ENCODE measurements at places on chromosomes 16 and 17.

- no peak for DNase-seq
Observed at GRCh38 chr17:45150911-45151809, 2.9 kb downstream of the HEXIM1 start.

- DNase-seq, result no peak
Observed at GRCh38 chr17:16491703-16492612, at the start of gene LRRC75A. Gene LRRC75A, minus strand, starts transcription at chr17:16492193. Its CDS starts 203 bp downstream, at chr17:16491990.

DNA sequence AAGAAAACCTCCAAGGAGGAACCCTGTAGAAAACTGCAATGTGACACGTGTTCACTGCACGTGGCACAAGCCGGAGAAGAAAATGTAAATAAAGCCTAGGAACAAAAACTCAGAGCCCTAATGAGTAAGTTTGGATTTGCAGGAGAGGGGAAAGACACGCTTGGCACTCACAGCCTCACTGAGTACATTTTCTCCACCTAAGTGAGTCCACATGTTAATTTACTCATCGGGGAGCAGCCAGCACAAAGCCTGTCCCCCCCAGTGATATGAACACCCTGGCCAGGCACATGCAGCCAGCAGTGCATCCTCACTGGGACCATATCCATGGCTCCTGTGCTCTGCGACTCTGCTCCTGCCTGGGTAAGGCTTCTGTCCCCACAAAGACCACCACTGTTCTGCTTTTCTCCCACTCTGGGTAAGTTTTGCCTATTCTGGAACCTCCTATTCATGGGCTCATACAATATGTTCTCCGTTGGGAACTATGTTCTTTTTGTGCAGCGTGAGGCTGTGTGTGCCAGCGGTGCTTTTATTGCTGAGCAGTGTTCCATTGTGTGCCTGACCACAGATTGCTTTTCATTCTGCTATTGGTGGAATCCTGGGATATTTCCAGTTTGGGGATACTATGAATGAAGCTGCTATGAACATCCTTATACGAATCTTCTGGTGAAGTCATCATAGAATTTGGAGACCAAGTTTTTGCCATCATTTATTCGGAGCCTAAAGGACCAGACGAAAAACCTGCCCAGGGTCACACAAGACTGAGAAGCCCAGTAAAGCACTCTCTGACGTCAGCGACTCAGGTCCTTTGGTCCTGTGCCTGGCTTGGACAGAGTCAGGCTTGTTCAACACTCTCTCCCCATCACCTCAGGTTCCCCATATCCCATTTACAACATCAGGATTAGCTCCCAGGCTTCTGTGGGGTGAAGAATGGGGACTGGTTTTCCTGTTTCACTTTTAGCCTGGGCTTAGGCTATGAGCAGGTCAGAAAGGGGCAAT is 53.3 kb downstream of the RNF112 start:
- DNase-seq, result no peak

- DNase-seq, result no peak
Observed at GRCh38 chr17:13400491-13400890, 201.2 kb downstream of the HS3ST3A1 start.

- no peak for DNase-seq
Observed at GRCh38 chr17:5234645-5235576, at the start of gene SCIMP. Gene SCIMP, minus strand, starts transcription at chr17:5234860. Its CDS starts 105 bp downstream, at chr17:5234755.

DNA sequence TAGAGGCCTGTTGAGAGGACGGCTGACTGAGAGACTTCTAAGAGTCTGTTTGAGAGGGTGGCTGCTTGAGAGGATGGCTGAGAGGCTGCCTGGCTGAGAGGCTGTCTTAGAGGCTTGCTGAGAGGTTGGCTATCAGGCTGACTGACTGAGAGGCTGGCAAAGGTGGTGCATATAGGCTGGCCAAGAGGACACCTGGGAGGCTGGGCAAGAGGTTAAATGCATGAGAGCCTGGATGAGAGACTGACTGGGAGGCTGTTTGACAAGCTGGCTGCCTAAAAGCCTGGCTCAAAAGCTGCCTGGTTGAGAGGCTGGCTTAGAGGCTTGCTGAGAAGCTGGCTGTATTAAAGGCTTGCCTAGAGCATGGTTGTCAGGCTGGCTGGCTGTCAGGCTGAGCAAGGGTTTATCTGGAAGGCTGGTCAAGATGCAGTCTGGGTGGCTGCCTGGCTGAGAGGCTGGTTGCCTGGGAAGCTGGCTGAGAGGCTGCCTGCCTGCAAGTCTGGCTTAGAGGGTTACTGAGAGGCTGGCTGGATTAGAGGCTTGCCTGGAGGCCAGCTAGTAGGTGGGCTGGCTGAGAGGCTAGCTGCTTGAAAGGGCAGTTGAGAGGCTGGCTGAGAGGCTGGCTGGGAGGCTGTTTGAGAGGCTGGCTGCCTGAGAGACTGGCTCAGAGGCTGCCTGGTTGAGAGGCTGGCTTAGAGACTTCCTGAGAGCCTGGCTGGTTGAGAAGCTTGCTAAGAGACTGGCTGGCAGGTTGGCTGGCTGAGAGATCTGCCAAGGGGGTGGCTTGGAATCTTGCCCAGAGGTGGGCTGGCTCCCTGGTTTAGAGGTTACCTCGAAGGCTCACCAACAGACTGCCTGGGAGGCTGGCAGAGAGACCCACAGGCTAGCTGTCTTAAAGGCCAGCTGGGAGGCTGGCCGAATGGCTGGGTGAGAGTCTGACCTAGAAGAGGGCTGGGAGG is 38.3 kb upstream of the ACSM2B start:
- no peak for DNase-seq

- no peak for DNase-seq
Observed at GRCh38 chr16:47519546-47519945, 58.4 kb downstream of the PHKB start.

DNA sequence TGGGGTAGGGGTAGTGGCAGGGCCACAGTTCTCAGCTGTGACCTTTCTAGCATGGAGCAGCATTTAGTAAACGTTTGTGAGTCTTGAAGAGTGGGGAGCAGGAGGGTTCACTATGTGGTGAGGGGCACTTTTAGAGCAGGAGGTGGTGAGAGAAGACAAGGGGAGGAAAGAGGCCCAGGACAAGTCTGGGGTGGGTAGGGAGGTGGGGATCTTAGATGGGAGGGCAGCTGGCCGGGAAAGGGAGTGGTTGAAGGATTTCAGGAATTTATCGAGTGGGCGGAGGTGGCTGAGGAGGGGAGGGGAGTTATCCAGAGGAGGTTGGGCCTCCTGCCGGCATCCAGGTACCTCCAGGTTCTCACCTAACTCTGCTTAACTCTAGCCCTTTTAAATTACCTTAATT is 1.9 kb downstream of the CLEC16A start:
- no peak for DNase-seq

- DNase-seq, result no peak
Observed at GRCh38 chr17:1558401-1558800, 4.2 kb downstream of the PITPNA start.

DNA sequence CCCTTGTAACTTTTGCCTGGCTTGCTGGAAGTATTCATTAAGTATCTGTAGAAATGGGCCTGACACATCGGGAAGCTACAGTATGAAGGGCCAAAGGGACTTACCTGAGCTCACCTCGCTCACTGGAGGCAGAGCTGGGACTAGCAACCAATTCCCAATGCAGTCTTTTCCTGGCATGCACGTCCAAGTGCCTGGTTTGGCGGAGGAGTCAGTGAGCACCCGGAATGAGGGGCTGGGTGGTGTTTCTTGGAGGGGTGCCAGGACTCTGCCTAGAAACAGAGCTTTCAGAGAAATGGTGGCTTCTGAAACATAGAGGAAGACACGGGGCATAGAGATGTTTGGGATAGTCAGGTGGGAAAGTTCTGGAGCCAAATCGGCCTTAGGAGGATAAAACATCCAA is 18.4 kb upstream of the GPRC5C start:
- DNase-seq, result no peak

- no peak for DNase-seq
Observed at GRCh38 chr17:44707755-44708400, 587 bp upstream of the DBF4B start.

GRCh38 chr17:4796552-4796920 is 572 bp downstream of the PSMB6 start:
- no peak for DNase-seq

- no peak for DNase-seq
Observed at GRCh38 chr16:13307255-13307654, 405.9 kb downstream of the SHISA9 start.

GRCh38 chr16:19850131-19850817 is 34.4 kb downstream of the GPRC5B start:
- peak; percentile 48 for DNase-seq

DNA sequence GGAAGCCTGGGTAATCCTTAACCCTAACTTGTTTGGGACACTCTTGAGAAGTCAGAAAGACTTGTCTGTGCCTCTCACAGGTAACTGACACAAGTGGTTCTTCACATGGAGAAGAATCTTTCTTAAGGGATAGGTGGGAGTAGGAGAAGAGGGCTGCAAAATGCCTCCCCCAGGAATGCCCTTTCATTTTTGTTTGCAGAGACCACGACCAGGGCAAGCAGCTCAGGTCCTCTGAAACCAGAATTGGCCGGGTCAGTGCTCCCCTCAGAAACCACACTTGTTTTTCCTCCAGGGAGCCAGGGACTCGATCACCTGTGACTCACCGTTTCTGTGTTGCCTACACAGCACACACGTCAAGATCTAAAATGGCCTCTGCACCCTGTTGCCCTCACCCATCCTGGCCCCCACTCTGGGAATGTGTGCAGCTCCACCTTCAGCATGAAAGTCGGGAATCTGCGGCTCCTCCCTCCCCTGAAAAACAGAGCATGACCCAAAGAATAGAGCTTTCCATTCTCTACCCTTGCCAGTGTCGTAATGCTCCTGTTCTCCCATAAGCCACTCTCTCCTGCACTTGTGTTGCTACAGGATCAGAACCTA is 36.1 kb downstream of the HNF1B start:
- no peak for DNase-seq

DNA sequence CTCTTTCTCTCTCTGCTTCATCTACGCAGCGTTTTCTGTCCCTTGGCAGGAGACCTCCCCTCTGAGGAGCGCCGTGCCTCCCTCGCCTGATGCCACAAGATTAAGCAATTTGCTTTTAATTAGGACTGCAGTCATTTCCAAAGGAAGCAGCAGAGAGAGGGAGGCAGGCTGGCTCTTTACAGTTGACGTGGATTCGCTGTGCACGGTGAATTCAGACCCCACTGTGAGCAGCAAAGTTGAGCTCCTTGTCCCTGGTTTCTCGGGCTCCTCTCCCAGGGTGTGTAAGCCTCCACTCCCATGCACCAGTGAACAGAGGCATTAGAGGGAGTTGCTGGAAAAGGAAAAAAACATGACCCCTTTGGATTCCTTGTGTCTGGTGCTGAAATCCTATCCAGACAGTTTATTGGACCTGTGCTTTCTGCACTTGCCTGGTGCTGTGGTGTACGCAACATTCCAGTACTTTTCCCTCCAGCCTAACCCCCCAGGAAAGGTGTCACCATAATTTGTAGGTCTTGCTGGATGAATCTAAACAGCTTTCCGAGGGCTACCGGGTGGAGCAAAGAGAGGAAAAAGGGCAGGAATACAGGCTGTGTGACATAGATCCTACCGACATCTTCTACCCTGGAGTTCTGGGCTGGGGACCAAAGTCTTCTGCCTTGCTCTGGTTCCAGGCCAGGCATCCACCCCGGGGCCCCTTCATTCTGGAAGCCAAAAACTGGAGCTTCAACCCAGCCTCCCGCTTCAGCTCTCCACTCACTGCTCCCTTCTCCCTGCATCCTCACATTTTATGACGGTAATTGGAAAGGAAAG is 171.0 kb downstream of the MAF start:
- no peak for DNase-seq
